H9 (cell line): ENCODE measurements at places on chromosomes 12 and 14. TPM values are rescaled to one million over a fixed set of nuclear protein-coding genes. Genes with fewer than 3 reads are reported as not detected.

DNA sequence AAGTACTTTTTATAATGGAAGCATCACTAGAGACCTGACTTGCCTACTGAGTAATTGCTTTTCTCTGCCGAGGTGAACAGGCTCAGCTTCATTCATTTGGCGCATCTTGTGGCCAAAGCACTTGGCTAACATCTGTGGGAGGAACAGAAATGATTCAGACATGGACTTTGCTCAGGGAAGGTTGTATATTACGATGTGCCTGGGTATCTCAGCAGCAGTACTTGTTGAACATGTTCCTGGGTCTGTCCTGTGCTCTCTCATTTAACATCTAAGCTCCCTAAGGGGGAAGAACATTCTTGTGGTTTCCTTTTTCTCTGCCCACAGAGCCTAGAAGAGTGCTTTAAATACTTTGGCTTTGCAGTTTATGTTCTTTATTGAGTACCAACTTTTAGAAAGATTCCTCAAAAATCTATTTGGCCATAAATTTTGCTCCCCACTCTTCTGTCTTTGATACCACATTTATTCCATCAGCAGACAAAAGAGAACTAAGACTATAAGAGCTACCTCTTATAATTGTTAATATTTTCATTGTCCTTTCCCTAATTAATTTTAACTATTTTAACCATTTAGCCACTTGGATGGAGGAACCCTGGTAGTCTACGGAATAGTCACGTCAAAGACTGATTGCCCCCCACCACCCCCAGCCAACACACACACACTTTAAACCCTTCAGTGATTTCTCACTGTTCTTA lies 101.2 kb upstream of the EGLN3 start:
- no peak for DNase-seq

- no peak for DNase-seq
Measured at GRCh38 chr12:43289426-43289801, 262.6 kb downstream of the ADAMTS20 start.

- no peak for DNase-seq
Measured at GRCh38 chr14:94936901-94937685, 167.2 kb upstream of the GSC start.

Gene PLA2G1B
- total RNA-seq, result not detected in 2 replicates

Gene RAPGEF3
- 5.6 and 7.4 TPM in 2 replicates for total RNA-seq

DNA sequence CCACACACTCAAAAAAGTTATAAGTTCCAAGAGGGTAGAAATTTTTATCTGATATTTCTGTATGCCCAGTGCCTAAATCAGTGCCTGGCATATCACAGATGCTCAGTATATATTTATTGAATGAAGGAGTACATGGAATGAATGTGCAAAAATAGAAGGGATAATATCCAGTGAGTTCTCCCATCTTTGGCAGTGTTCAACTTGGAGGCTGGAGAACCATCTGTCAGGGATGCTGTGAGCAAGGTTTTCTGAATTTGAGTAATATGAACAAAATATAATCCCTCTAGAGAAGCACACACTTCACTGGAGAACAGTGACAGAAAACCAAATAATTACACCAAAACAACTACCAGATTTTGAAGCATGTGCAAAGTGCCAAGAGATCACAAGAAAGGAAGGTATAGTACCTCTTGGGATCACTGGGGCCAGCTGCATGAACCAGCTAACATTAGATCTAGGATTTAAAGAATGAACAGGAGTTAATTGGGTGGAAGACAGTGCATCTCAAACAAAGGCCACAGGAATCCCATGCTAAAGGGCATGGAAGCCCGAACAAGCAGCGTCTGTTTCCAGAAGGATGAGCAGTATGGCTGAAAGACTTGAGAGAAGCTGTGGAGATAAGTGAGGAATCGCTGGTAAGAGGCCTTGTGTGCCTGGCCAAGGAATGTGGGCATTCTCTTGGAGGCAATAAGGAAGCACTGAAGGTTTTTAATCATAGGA lies 11.5 kb downstream of the SLC8A3 start:
- no peak for DNase-seq

- no peak for DNase-seq
Measured at GRCh38 chr12:19771858-19772257, 332.6 kb downstream of the AEBP2 start.

Gene HEATR5A
- total RNA-seq, result 21.2 and 23.9 TPM in 2 replicates

DNA sequence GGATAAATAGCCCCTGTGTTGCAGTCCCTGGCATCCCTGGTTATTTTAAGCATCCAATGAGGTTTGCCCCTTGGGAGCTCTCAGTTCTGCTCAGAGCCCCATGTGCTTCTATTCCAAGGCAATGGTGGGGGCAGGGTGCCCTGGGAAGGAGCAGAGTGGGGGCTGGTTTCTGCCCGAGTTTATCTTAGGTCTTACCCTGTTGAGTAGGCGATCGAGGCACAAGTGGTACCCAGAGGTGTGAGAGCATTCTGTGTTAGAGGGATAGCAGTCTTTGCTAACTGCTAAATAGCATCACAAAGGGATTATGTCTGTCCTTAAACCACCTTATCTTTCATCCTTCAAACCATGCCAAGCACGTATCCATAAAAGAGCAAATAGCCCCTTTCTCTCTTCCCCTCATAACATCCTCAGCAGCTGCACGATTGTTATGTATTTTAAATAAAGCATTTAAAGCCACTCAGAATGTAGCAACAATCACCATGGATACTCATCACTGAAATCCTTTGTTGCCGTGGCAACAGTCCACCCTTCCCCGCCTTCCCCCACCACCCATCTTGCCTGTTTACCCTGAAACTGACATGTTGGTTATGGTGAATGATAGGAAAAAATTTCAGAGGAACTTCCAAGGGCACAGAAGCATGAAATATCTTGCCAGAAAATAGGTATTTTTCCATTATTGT lies 139.3 kb downstream of the PTPN11 start:
- no peak for DNase-seq

DNA sequence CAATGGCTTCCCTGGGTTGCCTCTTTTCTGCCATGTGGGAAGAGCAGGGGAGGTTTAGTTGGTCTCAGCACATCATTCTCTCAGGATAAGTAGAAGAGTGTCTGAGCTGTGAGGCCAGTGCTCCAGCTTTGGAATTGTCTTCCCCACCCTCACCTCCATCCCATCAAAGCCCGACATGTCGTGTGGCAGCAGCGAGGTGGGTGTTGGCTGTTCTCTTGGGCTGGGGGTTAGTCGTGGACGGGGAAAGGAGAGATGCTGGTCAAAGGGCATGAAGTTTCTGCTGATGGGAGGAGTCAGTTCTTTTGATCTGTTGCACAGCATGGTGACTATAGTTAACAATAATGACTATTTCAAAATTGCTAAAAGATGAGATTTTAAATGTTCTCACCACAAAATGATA lies 404.2 kb downstream of the TMEM121 start:
- DNase-seq, result no peak

DNA sequence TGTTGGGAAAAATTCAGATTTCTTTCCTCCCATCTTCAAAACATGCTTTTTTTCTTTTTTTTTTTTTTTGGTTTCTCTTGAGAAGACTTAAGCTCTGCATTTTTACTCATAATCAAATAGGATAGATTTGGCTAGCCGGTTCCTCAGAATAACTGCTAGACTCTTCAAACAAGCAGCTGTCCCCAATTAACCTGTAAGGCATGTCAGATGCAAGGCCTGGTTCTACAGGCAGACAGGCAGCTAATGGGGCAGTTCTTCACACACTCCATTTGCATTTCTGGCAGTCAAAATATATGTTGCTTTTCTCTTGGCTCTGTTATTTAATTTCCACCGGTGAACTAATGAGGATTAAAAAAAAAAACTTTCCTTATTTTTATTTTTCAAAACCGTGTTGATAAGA lies 228.0 kb upstream of the ATP2B1 start:
- DNase-seq, result no peak

DNA sequence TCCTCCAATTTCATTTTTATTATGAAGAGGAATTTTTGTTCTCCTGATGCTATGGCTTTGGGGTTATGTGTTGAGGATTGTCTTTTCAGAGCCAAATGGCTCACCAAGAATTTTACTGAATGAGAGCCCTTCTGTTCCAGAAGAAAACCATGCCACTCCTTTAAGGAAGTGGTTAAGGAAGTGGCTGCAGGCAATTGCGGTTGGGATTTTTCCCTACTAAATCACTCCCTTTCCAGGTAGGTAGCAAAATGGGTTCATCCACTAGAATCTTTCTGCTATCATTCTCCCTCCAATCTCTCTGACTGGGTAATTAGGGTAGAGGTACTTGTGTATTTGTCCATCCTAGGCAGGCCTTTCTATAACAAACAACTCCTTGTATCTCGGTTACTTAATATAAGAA lies 163.1 kb downstream of the TTC8 start:
- DNase-seq, result no peak

Gene KRT6A
- not detected in 2 replicates for total RNA-seq

DNA sequence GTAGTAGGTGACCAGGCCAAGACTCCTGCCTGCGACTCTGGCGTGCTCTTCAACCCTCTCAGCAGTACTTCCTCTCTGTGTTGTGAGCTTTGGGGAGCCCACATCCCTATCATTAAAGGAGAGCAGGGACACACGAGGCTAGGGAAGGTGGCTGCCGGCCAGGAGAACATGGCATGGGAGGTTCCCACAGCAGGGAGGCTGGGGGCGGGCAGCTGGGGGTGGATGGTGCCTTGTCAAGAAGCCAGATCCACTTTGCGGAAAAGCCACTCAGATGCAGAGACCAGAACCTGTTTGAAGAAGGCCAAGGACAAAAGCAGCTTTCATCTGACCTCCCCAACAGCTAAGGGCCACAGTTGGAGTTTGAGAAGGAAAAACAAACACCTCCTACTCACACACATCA lies 198.6 kb downstream of the BCL11B start:
- DNase-seq, result peak; percentile 8

DNA sequence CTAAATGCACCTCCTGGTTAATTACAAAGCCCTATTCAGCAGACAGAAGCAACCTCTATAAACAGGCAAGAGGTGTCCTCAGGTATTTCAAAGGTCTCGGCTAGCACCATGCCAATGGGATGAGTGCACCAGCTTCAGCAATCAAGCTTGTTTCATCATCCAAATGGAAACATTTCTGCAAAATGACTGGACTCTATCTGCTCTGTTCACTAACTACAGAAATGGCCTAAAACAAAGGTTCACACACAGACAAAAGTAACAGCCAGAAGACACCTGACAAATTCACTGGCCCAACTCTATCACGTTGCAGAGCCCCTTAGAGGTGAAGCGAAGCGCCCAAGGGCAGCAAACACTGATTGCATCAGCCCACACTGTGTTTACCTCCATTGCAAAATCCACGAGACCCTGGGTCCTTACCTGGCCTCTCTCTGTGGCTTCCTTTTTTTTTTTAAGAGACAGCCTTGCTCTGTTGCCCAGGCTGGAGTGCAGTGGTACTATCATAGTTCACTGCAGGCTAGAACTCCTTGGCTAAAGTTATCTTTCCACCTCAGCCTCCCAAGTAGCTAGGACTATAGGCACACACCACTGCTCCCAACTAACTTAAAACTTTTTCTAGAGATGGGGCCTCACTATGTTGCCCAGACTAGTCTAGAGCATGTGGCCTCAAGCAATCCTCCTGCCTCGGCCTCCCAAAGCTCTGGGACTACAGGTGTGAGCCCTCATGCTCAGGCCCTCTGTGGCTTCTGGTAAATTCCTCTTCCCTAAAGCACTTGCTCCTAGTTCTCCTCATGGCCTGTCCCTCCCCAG lies 8.5 kb upstream of the SYNE3 start:
- no peak for DNase-seq

Gene LYZ
- total RNA-seq, result not detected in 2 replicates

- DNase-seq, result no peak
Measured at GRCh38 chr12:32198555-32198954, 91.9 kb downstream of the BICD1 start.

GRCh38 chr14:22159957-22160356 lies 429.1 kb downstream of the DAD1 start:
- no peak for DNase-seq
